ENCODE measurements at places on chromosomes 16 and 17.

- peak; percentile 71 for DNase-seq
Observed at GRCh38 chr16:180681-181564, 664 bp downstream of the HBQ1 start.

DNA sequence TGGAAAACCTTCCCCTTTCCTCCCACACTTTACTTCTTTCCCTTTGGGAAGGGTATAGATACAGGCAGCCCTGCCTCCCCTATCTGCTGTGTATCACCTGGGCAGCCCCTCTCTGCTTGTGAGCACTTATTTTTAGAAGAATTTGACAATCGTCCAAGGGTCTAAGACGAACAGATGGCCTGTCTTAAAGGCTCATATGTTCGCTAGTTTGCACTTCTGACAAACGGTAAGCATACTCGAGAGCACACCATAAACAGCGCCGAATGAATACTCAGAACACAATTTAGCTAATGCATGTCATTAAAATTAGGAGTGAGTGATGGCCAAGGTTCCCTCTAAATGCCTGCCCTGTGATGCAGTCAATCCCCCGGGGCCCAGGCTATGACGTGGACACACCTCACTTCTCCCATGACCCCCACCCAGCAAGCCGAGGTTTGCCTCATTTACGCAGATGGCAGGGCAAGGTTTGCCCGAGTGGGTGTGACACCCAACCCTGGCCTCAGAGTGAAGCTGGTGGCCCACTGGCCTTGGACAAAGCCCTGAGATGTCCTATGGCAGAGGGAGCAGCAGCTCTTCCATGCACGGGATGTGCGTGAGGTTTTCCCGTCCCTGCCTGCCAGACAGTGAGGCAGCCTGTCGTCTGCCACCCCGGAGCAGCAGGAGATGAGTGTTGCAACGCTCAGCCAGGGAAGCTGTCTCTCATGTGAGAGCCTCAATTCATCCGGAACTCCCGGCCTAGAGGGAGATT, 125.2 kb downstream of the C16orf78 start:
- DNase-seq, result no peak

- no peak for DNase-seq
Observed at GRCh38 chr16:7615565-7615964, 282.9 kb downstream of the RBFOX1 start.

DNA sequence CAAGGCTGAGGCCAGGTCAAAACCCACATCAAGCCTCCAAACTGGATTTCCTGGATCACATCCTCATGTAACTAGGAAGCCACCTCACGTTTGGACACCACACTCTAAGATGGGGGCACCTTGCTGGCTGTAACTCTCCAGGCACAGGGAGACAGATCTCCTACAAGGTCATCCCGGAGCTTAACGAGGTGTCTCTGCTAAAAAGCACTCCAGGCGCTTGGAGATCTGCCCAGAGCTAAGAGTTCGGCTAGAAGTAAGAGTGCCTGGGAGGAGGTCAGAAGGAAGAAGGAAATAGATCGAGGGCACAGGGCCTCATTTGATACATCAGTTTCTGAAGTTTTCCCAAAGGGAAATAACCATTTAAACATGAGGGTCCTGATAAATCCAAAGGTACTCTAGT, 15.9 kb downstream of the PSMB3 start:
- no peak for DNase-seq

DNA sequence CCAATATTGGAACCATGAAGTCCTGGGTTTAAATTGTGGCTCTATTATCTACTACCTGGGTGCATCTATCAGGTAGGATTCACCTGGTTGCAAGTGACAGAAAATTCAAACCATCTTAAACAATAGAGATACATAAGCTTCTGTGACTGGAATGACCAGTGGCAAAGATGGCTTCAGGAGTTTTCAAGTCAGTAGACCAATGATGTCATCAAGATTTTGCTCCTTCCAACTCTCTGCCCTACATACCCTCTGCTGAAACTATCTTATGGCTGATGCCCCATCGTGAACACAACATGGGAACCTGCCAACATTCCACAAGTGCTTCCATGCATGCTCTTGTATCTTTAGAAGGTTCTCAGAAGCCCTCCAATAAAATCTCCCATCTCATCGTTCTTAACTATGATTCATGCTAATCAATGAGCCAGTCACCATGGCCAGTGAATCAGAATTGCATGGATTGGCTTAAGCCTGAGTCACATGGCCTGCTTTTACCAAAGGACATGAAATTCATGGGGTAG, 180.9 kb downstream of the GRIN2A start:
- no peak for DNase-seq

- no peak for DNase-seq
Observed at GRCh38 chr16:89133457-89134127, 38.0 kb upstream of the CDH15 start.

DNA sequence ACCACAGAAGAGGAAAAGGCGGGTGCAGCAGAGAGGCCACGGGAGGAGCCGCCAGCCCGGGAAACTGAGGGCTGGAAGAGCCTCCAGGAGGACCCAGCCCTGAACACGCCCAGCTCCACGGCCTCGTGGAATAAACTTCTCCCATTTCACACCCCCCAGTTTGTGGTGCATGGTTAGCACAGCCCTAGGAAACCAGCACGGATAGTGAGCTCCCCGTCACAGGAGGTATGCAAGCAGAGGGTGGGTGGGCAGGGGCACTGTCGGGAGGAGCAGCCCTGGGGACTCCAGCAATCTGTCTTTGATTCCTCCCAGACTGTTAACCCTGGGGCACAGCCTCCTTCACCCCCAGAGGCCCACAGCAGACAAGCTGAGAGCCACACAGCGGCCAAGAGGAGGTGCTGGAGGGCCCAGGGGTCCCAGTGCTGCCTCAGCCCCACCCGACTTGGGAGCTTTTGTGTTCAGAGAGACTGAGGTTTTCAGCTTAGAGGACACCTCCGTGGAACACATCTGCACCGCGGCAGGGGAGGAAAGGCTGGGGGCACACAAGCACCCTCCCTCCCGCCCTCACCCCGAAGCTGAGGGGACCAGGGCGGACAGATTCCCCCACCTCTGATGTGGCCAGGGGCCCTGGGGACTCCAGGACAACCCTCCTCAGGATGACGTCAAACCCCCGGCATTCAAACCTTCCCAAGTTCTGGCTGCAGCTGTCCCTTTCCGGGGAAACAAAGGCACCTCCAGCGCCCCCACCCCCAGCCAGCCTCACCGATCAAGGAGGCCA, 1.7 kb upstream of the IL17C start:
- no peak for DNase-seq

DNA sequence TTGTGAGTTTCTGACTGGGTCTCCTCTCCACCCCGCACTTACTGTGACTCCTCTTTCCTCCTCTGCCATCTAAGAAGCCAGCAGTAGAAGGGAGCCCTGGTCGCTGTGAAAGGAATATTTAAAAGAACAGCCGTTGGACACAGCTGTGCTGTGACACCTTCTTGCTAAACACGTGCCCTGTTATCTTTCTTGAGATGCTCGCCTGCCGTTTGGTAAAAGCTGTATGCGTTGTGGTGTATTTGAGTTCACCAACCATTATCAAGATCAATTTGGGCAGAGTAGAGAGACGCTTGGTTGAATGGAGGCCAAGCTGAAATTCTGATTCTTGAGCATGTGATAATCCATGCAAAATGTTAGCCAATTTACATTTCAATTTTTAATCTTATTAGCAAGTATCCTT, 3.8 kb downstream of the GID4 start:
- DNase-seq, result no peak

- DNase-seq, result no peak
Observed at GRCh38 chr17:42743595-42744282, 1.1 kb downstream of the EZH1 start.

DNA sequence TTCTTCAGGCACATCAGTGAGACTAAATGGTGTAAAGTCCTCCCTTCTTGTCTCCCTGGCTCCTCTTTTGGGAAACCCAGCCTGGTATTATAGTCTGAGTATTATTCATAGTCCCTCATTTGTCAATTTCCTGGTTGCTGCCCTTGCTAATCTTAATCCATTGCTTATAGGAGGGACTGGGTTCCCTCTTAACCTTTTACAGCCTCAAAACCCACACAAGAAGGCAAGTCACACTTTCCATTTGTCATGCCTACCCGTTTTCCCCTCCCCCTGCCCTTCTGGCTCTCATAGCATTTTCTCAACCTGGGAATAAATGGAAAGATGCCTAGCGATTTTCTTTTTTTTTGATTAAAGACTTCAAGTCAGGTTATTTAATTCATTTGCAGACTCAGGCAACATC, 124.8 kb downstream of the MAP2K6 start:
- no peak for DNase-seq

DNA sequence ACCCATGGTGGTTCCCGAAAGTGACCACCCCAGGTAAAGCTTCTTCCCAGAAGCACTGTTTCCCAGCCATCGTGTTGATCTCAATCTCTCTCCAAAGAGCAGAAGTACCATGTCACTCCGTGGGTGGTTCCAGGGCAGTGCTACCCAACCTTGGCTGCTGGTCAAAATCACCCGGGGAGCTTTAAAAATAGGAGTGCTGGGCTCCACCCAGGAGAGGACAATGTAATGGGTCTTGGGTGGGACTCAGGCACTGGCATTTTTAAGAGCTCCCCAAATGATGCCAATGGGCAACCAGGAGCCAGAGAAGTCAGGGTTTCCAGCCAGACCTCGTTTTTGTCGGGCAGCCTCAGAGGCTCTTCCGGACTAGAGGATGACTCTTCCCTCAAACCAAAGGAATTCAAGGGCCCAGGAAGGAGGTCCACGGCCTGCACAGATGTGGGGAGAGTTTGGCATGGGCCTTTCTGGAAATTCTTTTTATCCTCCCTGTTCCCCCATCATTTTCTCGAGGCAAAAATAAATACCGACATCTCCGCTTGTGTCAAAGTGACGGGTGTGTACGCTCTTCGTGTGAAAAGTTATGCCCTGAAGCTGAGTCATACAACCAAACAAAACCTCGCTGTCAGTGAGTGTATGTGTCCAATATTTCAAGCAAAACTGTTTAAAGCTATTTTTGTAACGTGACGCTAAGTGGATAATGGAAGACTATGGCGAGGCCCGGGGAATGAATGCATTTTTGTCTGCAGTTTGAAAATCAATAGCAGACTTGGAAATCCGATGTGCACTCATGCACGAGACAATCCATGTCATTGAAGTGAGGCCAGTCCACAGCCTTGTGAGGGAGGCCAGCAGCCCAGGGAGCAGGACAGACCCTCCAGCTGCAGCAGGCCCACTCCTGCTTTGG, 364.1 kb downstream of the FOXL1 start:
- DNase-seq, result no peak

DNA sequence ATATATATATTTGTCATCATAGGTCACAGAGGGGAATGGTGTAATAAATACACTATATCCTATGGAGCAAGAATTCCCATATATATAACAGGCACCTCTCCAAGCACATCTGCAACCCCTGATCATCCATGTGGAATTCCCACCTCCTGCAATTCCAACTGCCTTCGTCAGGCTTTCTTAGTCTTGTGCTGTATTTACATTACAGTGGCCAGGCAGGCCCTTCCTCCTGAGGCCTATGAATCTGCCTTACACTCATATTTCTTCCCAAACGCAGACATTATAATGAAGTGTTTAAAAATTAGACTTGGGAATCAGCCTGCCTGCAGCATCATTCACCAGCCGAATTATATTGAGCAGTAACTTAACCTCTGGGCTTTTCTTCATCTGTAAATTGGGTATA, 19.3 kb upstream of the DNAH9 start:
- DNase-seq, result no peak
